ENCODE measurements at places on chromosomes 13 and 19.

DNA sequence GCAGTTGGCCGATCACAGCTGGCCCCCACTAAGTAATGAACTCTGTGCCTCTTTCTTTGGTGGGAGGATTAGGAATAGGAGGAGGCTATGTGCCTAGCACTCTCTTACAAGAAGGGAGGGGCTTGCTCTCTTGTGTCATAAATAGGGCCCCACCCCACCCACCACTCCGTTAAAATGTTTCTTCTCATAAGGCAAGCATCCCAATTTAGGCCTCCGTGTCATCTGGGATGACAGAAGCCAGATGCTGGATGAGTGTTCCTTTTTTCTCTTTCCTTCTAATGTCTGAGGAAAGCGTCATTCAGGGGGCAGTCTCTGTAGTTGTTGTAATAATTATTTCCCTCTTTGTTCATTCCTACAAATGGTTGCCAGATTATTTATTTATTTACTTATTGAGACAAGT lies at the start of gene LIPE:
TSS of gene LIPE (minus strand) at position 76 of the 400 bp plus-strand sequence. CDS start 239 bp downstream, outside the sequence.
- DNase-seq, result no peak

GRCh38 chr19:15315101-15315500 lies 17.2 kb downstream of the BRD4 start:
- no peak for DNase-seq

DNA sequence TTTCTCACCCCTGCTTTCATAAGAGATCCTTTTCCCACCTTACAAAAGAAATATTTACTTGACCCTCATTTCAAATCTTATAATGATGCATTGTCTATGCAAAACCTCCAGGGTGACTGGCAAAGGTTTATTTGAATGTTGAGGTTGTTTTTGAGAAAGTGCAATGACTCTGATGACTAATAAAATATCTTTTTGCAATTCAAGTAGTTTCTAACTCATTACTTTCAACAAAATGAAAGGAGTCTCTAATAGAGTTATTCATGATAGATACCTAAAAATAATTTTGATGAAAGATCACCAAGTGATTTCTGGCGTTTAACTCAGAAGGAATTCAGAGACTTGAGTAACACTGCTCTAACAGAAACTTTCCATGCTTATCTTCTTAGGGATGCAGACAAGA lies 144.2 kb downstream of the FOXO1 start:
- DNase-seq, result no peak

- no peak for DNase-seq
Measured at GRCh38 chr13:49812812-49813211, 20.3 kb upstream of the KPNA3 start.

- no peak for DNase-seq
Measured at GRCh38 chr13:95642028-95642621, 2.4 kb downstream of the DZIP1 start.

- DNase-seq, result no peak
Measured at GRCh38 chr19:18780081-18780480, 11.0 kb downstream of the COMP start.

- DNase-seq, result no peak
Measured at GRCh38 chr19:1315470-1316166, 29.9 kb downstream of the EFNA2 start.

GRCh38 chr13:53141336-53141735 lies 112.7 kb downstream of the OLFM4 start:
- DNase-seq, result no peak

DNA sequence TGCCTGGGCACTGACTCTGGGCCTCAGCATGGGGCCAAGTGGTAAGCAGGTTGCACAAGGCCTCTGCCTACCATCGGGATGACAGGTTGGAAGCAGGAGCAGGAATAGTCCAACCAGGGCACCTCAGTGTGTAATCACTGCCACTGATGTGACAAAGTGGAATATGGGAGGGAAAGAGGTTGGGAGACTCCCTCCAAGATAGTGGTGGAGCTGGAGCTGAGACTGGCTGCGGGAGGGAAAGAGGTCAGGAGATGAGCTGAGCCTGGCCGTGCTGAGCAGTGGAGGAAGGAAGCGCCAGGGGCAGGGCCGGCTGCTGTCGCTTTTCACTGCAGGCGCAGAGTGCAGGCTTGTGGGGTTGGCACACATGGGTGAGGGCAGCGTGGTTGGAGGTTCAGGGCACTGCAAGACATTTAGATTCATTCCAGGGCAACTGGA lies 6.8 kb downstream of the UPF3A start:
- no peak for DNase-seq

DNA sequence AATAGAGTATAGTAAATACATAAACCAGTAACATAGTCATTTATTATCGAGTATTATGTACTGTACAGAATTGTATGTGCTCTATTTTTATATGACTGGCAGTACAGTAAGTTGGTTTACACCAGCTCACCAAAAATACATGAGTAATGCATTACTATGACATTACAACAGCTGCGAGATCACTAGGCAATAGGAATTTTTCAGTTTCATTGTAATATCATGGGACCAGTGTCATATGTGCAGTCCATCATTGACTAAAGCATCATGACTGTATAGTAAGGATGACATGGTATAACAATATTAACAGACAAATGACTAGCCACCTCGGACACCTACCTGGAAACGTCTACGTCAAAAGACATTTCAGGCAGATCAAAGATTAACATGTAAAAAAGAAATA lies 33.6 kb downstream of the ATP7B start:
- DNase-seq, result no peak

DNA sequence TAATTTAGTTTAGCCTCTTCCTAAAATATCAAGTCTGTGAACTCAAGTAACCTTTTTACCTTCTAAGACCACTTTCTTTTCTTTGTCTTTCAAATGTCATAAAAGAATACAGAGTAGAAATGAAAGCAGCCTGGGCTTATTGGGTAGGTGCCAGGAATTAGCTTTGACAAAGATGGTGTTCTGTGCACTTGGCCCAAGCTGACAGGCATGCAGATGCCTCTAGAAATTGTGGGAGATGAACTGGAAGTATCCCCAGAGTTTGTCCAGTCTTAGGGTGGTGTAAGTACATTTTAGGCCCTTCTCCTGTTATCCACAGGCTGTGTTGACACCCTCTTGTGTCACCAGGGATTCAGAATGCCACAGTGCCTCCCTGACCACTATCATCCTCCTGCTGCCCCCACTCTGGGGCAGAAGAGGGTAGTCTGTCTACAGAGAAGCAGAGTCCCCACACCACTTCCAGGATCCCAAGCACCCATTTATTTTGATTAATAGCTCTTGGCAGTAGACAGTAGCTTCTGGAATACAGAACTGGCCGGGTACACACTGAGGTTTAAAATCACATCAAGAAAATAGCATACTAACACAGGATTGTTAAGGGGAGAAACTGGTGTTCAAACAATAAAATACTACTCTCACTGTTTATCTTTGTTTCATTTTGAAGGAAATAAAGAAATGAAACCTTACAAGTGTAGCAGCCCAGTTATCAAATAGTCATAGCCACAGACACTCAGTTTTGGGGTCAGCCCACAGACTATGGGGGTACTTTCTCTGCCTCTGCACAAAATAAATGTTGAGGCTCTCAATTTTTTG lies 343.2 kb downstream of the KCNRG start:
- no peak for DNase-seq

GRCh38 chr13:107742544-107742943 lies 472.8 kb downstream of the LIG4 start:
- no peak for DNase-seq

DNA sequence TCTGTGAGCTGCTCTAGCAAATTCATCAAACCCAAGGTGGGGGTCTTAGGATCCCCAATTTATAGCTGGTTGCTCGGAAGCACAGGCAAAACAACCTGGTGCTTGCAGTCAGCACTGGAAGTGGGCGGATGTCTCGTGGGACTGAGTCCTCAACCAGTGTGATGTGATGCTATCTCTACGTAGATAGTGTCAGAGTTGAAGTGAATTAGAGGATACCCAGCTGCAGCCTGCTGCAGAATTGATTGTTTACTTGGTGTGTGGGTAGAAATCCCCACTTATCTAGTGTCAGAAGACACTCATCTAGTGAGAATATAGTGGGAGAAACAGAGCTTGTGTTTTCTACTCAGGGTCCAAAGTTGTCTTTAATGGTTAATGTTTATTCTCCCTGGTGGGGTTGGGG lies 63.3 kb downstream of the CBY2 start:
- DNase-seq, result no peak

GRCh38 chr13:45851171-45851921 lies at the start of gene SIAH3:
Gene SIAH3, minus strand, starts transcription at chr13:45851753. Its CDS starts 124 bp downstream, at chr13:45851629.
- DNase-seq, result no peak

DNA sequence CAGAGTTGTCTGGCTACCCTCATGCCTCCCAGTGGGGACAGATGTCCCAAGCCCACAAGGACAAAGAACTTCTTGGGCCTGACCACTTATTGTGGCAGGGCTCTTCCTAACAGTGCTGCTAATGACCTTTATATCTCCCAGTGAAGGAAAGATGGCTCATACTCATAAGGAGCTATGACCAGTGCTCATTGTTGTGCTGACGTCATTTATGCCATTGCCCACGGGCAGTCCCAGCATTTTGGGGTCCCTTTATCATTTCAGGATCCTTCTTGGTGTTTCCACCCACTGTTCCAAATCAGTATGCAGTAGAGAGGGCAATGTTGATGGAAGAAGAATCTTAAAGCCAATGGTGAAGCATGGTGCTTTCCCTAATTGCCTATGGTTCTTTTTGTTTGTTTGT lies 1640.0 kb upstream of the PRR20A start:
- DNase-seq, result no peak

GRCh38 chr19:3108775-3109174 lies 14.6 kb downstream of the GNA11 start:
- DNase-seq, result no peak
